ENCODE measurements at places on chromosomes 7 and 10.
A peak's percentile ranks its signal among the peaks of the same experiment; 100 is the strongest.

- DNase-seq = peak; percentile 68
Measured at GRCh38 chr10:101693978-101694673, 844 bp downstream of the FBXW4 start.

DNA sequence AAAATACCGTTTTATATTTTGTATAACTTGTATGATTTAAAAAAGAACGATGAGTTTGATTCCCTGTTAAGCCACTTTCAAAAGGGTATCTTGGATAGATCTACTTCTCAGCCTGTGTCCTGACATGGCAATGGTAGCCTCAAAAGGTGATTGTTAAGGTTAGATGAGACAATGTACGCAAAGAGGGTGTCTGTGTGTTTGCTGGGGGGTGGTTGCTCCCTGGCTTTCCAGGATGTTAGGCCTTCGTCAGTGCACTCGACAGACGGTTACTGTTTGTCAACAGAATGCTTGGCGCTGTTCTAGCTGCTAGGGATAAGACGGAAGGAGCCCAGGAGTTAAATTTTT lies 90.3 kb downstream of the NEURL1 start:
- no peak for DNase-seq

DNA sequence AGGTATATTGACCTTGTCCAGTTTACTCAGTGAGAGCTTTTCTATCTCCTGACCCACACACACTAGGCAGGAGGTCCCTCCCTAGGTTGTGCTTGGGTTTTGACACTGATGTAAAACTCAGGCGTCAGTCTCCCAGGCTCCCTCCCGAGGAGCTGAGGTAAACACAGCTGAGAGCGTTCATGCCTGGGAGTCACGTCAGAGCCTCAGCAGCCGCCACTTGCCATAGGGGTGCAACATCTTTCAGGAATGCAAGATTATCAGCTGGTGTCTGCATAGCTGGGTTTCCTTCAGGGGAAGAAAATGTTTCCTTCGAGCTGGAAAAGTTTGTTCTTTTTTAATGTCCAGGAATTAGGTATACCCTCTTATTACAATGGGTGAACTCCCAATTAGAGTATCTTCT lies 70.6 kb downstream of the FGFR2 start:
- no peak for DNase-seq

- no peak for DNase-seq
Measured at GRCh38 chr10:87706731-87707130, 47.1 kb downstream of the PAPSS2 start.

DNA sequence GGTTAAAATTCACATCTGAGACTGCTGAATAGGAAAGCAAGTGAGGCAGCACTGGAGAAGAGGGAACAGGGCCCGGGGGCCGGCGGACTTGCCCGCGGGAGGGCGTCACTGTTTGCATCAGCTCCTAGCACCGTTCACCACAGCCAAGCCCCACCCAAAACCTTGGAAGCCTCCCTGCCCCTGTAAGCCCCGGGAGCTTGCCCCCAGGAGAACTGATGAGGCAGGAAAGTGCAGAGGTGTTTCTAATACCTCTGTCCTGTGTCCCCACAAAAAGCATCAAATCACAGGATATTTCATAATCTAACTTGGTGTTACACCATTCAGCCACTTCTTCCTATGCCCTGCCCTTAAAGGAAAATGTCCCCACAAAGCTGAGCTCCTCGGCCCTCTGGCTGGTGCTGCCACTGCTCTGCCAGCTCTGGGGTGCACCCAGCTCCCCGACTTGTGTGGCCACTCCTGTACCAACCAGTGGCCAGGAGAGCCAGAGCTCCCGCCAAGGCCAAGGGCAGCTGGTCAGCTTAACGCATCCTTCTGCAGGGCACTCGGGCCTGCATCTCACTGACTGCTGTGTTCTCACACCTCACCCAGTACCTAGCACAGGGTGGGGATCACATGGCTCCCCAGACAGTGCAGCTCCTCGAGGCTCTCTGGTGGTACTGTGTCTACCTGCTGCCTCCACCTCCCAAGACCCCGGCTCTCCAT lies 47.3 kb upstream of the CNPY1 start:
- no peak for DNase-seq

GRCh38 chr7:131057794-131058070 lies 269.9 kb upstream of the MKLN1 start:
- DNase-seq = peak; percentile 47

DNA sequence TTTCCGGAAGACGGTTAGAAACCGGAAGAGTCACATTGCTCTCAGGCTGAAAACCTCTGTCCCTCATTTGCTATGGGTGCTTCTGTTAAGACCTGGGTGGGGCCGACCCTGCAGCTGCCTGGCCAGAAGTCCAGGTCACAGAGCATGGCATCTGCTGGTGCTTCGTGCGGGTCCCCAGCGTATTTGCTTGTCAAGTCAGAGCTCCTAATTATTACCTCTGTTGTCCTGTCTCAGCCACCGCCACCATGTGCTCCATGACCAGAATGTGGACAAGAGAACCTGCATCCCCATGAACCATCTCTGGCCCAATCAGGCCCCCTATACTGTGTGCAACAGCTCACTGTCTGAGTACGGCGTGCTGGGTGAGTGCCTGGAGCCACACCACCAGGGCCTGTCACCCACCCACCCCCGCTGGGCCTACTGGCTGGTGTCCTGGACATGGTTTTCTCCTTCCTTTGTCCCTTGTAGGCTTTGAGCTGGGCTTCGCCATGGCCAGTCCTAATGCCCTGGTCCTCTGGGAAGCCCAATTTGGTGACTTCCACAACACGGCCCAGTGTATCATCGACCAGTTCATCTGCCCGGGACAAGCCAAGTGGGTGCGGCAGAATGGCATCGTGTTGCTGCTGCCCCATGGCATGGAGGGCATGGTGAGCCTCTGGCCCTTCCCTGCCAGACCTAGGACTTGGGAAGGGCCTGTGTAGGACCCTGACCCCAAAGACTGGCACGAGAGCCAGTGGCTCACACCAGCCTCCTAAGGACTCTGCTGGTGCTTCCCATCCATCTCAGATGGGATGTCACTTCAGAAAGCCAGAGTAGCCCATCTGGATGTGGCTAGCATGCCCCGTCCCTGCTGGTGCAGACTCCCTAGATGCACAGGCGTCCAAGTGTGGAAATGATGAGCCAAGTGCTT lies 51.3 kb upstream of the ZMIZ2 start:
- no peak for DNase-seq

- no peak for DNase-seq
Measured at GRCh38 chr7:75584354-75584753, 92.2 kb downstream of the SPDYE5 start.

DNA sequence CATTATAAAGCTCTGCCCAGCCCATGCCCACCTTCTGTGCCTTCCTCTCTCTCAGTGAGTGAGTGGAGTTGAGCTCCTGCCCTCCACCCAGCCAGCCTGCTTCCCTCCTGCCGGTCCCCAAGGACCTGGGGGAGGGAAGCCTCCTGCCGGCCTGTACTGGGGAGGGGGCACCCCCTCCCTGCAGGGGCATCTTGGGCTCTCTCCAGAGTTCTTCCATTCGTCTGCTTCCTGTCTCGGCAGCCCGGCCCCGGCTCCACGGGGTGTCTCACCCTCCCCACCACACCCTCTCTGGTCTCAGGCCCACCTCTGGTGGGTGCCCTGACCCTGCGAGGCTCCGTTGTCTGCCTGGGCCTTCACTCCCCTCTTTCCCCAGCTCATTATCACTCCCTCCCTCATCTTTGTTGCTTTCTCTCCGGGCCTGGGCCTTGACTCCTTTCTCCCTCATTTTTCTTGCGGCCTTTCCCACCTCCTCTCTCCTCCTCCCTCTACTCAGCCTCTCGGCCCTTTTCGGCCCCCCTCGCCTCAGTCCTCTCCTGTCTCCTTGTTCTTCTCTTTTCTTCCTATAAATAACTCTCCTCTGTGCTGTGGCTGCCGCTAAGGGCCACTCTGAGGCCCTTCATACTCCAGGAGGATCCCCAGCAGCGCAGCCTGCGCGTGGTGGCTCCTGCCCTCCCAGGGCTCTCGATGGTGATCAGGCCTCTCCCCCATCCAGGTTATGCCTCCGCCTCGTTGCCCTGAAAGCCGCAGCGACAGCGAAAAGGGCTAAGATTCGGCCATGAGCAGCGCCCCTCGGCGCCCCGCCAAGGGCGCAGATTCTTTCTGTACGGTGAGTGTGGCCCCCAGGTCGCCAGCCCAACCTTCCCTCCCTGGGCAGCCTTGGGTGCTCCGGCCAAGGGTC lies 2.1 kb downstream of the SLC4A2 start:
- DNase-seq = no peak

GRCh38 chr7:99140813-99141212 lies 3.1 kb downstream of the SMURF1 start:
- DNase-seq = no peak

- DNase-seq = no peak
Measured at GRCh38 chr10:87739703-87740102, 78.3 kb downstream of the ATAD1 start.

DNA sequence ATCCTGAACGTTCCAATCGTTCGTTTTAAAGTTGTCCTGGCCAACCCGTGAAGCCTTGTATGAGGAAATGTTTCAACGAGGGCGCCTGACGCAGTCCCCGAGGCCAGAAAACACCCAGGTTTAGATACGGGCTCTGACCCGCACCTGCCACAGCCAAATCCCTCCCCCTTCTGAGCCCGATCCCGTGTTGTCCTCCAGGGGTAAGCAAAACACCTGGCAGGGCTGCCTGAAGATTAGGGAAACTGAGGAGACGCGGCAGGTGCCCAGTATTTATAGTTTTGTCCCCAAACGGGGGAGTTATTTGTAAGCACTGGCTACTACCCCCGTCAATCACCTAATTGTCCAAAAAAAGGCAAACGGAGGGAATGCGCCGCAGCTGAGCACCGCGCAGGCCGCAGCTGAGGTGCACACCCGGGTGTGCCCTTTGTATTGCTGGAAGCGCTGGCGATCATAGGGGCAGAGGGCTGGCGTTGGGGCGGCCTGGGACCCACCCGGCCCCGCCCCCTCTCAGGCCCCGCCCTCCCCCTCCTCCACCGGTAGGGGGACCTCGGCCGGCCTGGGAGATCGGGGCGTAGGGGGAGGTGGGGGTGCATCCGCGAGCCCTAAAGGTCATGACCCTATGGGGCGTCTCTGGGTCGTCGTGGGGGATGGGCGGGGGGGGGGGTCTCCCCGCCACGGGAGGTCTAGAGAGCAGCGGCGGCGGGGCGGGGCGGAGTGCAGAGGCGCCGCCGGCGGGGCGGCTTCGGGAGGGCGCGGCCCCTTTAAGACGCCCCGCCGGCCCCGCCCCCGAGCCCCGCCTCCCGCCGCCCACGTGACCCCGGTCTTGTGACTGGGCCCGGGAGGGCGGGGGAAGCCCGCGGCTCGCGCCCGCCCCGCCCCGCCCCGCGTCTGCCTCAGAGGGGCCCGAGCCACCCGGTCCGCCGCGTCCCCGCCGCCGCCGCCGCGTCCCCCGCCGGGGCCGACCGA lies at the start of gene BRI3:
TSS of gene BRI3 (plus strand) at position 896 of the 966 bp plus-strand sequence. CDS start 110 bp downstream, outside the sequence.
- DNase-seq = peak; percentile 84

DNA sequence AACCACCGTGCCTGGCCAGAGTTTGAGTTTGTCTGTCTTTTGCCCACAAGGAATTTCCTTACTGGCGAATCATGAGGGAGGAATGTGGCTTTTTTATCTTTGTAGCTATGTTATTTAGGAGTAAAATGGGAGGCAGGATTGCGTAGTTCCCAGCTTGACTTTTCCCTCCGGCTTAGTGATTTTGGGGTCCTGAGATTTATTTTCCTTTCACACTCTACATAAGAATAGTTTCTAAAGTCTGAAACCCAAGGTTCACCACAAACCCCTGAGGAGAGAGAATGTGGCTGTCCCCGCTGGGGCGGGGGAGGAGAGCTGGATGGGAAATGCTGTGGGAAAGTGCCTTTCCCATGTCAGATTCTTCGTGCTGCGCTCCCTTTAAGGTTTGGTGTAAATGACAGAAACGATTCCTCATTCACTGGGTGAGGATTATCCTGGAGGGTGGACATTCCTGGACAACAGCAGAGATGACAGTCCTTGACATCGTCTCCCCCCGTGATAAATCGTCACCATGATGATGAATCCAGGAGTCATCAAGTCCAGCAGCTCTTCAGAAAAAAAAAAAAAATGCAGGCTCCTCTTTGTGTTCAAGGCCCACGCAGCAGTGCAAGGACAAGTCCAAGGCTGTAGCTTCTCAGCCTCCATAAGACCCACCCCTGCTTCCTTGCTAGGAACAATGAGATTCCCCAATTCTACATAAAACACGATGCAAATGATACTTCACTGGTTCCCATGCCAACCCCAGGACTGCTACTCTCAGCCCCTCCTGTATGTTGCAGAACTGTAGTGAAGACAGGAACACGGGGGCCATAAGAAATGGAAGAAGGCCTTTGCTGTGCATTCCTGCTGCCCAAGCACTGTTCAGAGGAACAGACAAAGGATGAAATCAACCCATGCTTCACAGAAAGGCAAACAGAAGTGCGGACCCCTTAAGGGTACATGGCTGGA lies 233.1 kb downstream of the CCDC3 start:
- DNase-seq = no peak

GRCh38 chr7:151115121-151115835 lies 29.0 kb downstream of the AGAP3 start:
- DNase-seq = no peak
